ENCODE measurements at places on chromosomes 16 and 17.

- DNase-seq: no peak
Observed at GRCh38 chr17:51947160-51947735, 211.3 kb downstream of the CA10 start.

GRCh38 chr16:77353587-77354263 is 81.1 kb downstream of the ADAMTS18 start:
- DNase-seq: no peak

DNA sequence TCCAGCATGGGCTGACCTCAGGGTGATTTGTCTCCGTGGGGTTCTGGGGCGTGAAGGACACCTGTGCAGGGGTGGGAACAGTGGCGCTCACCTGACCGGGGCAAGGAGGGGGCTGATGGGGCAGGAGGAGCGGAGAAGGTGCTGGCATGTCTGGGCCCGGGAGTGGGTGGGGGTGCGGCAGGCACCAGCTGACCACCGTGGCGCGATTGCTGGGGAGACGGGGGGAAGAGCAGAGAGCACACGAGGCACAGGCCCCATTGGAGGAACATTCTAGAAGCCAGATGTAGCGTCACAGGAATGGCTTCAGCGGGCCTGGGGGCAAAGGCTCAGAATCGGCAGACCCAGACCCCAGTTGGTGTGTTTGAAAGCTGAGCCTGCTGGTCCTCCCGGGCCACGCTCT is 12.1 kb downstream of the CACNA1H start:
- DNase-seq: no peak

DNA sequence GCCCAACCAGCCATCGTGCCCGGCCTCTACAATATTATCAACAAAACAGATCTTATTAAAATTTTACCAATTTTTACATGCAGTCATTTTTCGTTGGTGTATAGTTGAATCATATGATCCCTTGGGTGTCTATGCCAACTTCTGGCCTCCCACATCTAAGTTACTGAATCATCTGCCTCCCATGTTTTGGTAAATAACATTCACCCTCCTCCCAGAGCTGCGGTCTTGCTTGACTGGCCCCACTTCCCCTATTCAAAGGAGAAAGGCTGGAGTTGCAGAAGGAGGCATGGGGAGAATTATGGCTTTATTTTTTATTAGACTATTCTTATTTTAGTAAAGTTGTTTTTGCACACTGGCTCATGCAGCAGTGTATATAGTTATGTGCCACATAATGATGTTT is 18.5 kb upstream of the CCL23 start:
- peak; percentile 93 for DNase-seq

All from inflammatory macrophage treated with lipopolysaccharide for 4 hours (primary cell).